Right atrium auricular region (tissue), 2 donors: ENCODE measurements at places on chromosomes 1 and 21. TPM values are rescaled to one million over a fixed set of nuclear protein-coding genes. Genes with fewer than 3 reads are reported as not detected.

Gene S100A14
- total RNA-seq, result 2.4 TPM

Gene SLC45A3
- 2.7 TPM for total RNA-seq

Gene KRTAP10-11
- total RNA-seq, result not detected

Gene INKA2
- total RNA-seq, result 23.4 TPM

Gene RYR2
- total RNA-seq, result 392 TPM

Gene CD1D
- total RNA-seq, result 2.0 TPM

Gene SPATA21
- not detected for total RNA-seq

Gene SPRR4
- not detected for total RNA-seq

Gene SH2D2A
- total RNA-seq, result 0.98 TPM

Gene TIE1
- 23.6 TPM for total RNA-seq

Gene PROX1
- total RNA-seq, result 39.7 TPM

Gene YTHDF2
- total RNA-seq, result 37.8 TPM

Gene ARHGAP30
- 1.4 TPM for total RNA-seq

Gene LAPTM5
- total RNA-seq, result 17.4 TPM
